Right ventricle myocardium inferior (tissue), 1 donor: ENCODE measurements at places on chromosomes 5 and 9. TPM values are rescaled to one million over a fixed set of nuclear protein-coding genes. Genes with fewer than 3 reads are reported as not detected.

The SELENOP gene
- total RNA-seq = 284 TPM

The POLR3G gene
- 0.68 TPM for total RNA-seq

The FGF1 gene
- 57.0 TPM for total RNA-seq

The C9orf50 gene
- not detected for total RNA-seq

The NME5 gene
- 3.9 TPM for total RNA-seq

The CDH6 gene
- 3.3 TPM for total RNA-seq

The SUSD3 gene
- 1.7 TPM for total RNA-seq

The INSYN2B gene
- total RNA-seq = 0.87 TPM

The KIF4B gene
- not detected for total RNA-seq

The ARHGEF37 gene
- 32.2 TPM for total RNA-seq

The PLAC8L1 gene
- not detected for total RNA-seq

The TAF11L12 gene
- total RNA-seq = not detected

The SUSD1 gene
- total RNA-seq = 8.1 TPM

The ADGRD2 gene
- total RNA-seq = not detected

The ACTBL2 gene
- not detected for total RNA-seq

The KIAA0825 gene
- total RNA-seq = 2.2 TPM

The NR5A1 gene
- total RNA-seq = not detected

The MSANTD3 gene
- total RNA-seq = 18.6 TPM

The PCDHA4 gene
- 0.08 TPM for total RNA-seq
